Effector CD8-positive, alpha-beta T cell (primary cell): ENCODE measurements at places on chromosomes 4 and X.
A peak's percentile ranks its signal among the peaks of the same experiment; 100 is the strongest.

GRCh38 chr4:14896656-14897175 lies 105.6 kb upstream of the CPEB2 start:
- DNase-seq = no peak

DNA sequence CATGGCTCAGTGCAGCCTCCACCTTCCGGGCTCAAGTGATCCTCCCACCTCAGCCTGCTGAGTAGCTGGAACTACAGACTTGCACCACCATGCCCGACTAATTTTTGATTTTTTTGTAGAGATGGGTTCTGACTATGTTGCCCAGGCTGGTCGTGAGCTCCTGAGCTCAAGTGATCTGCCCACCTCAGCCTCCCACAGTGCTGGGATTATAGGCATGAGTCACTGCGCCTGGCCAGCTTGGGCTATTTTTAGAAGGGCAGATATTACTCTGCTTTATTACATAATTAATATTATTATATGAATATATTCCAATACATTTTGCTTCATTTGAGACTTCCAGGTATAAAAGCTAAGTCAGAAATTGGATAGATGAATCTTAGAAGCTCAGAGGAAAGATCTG lies 143.7 kb upstream of the ANK2 start:
- no peak for DNase-seq

- DNase-seq = no peak
These were observed 381.0 kb downstream of the UNC5C start for GRCh38 chr4:95167805-95168204.

GRCh38 chr4:76950956-76951671 lies 1.6 kb downstream of the SEPTIN11 start:
- DNase-seq = no peak

DNA sequence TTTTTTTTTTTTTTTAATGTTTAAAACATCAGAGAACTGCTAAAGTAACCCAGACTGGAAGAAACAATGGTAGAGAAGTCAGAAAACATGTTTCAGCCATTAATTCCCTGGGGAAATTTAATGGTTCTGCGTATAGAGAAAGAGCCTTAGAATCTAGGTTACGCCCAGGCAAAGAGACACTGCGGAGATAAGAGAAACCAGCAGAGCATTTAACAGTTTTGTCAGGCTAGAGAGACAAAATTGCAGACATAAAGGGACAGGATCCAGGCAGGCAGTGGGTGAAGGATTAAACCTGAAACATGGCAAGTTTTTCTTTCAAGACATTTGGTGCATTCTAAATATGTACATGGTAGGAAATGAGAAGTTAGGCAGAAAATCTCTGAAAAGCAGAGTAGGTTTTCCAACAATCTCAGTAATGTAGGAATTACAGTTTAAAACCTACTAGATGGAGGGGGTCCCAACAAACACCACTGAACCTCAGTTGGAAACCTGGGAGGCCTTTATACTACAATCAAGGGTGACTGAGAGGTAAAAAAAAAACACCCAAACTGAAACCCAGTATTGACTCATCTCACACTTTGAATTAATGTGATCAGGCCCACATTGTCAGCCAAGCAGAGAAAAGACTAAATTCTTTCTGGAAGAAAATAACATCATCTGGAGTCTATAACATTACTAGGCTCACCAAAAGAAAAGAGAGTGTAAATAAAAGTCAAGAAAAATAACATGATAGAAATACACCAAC lies 254.2 kb upstream of the NWD2 start:
- DNase-seq = no peak

- no peak for DNase-seq
These were observed 140.5 kb downstream of the CHIC2 start for GRCh38 chr4:53923921-53924320.

- no peak for DNase-seq
These were observed 105.8 kb downstream of the CXCL13 start for GRCh38 chr4:77711469-77711868.

GRCh38 chr4:174069848-174070330 lies 213.6 kb downstream of the FBXO8 start:
- no peak for DNase-seq

GRCh38 chr4:44150091-44150576 lies 298.5 kb downstream of the KCTD8 start:
- DNase-seq = no peak

- no peak for DNase-seq
These were observed 85.1 kb upstream of the HPRT1 start for GRCh38 chrX:134374910-134375309.

DNA sequence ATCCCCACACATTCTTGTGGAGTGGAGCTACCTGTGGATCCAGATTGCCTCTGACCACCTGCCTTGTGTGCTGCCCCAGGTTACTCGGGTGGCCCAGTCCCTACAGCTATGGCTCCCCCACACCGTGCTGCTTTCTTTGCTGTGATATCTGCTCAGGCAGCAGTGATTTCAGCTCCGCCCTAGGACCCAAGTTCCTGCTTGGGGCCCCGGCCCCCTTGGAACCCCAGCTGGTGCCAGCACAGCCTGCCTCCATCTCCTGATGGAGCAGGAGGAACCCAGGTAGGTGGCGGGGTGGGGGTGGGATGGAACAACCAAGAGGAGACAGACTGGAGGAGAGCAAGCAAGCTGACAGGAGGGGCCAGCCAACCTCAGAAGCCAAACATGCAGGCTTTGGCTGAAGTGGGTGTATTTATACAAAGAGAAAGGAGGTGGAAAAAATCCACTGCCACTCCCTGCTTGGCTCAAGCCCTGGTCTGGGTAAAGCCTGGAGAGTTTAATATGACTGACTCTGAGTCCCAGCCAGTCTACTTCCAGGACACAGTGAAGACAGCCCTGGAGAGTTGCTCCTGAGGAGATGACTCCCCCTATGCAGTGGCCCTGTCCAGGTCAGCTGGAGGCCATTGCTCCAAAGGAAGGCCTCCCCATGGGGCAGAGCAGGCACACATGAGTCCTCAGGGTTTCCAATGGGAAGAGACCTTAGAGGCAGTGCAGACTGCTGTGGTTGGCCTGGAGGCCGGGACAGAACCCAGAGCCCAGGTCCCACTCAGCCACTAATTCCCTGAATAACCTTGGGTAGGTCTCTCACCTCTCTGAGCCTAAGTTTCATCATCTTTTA lies 197.1 kb upstream of the MAMLD1 start:
- DNase-seq = no peak

GRCh38 chr4:87938746-87939145 lies 36.8 kb upstream of the SPP1 start:
- no peak for DNase-seq

GRCh38 chr4:140870427-140870826 lies 114.2 kb upstream of the TBC1D9 start:
- no peak for DNase-seq

GRCh38 chr4:112083587-112084347 lies 61.5 kb upstream of the FAM241A start:
- no peak for DNase-seq

DNA sequence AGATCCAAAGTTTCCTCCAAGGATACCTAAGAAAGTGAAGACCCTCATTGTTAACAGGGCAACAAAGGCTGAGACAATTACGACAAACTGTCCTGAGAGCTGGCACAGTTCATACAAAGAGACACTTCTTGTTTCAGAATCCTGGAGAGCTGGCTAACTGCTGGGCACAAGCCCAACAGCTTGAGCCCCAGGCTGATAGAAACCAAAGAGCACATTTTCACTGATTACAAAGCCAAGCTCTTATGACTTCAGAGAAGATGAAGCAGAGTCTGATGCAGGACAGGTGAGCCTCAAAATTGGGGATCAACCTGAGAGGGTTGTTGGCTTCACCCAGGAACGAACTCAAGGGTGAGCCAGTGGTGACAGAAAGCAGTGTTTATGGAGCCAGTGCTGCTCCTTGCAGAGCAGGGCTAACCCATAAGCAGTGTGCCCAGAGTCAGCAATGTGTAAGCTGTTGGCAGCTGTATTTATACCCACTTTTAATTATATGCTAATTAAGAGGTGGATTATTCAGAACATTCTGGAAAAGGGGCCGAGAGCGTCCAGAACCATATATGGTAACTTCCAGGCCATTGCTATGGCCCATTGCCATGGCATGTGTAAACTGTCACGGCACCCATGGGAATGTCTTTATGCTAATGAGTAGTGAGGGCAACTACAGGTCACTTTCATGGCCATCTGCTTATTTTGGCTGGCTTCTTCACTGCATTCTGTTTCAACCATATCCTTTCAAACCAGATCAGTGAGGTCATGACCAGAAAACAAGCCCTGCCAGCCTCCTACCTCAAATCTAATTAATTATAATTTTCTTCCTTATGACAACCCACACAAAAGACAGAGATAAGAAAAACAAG lies 183.7 kb downstream of the EVC2 start:
- no peak for DNase-seq

GRCh38 chrX:133813971-133814370 lies 171.4 kb downstream of the GPC3 start:
- no peak for DNase-seq

GRCh38 chr4:181672751-181673150 lies 570.5 kb upstream of the TENM3 start:
- no peak for DNase-seq

DNA sequence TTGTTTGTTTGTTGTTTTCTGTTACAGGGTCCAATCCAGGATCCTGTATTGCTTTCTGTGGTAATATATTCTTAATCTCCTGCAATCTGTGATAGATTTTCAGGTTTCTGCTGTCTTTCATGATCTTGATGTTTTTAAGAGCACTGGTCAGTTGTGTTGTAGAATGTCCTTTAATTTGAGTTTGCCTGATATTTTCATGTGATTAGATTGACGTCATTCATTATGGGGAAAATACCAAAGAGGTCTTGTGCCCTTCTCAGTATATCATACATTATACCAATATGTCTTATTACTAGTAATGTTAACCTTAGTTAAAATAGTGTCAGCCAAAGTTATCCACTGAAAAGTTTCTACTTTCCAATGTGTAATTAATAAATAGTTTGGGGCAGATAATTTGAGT lies 929.3 kb downstream of the PCDH19 start:
- DNase-seq = no peak

DNA sequence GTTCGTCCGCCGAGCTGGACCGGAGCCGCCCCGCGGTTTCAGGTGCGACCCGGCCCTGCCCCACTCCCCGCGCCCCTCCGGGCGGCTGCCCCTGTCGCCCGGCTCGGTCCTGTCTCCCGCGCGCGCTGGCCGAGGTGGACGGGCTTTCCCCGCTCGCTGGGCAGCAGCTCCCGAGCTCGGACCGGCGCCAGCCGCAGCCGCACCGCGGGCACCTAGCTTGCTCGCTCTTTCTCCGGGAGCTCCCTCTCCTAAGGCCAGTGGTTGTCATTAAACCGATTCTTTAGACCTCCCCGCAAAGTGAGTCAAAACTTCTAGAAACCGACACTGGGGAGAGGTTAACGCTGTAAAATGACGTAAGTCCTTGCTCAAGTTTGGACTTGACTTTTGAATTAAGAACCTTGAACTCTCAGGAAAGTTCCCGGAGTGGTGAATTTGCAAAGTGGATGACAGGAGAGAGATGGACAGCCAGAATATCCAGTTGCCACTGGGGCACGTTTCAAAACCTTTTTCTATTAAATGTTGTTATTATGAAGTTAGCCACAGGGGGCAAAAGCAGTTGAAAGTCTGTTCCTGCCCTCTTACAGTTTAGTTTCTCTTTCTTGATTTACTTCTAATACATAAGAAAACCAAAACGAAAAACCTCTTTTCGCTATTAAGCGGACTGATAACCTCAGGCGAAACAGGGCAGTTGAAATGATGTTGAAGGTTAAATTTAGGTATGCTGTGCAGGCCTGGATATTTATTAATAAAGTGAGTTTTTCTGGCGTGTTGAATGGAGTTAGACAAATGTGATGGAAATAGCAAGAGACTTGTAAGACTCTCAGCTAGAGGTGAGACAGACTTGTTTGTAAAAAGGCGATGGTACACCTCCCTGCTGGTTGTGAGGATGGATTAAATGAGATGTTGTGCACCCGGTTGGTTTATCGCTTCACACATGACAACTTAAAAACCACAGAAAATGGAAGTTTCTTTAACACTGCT lies 847 bp downstream of the PI4K2B start:
- peak; percentile 5 for DNase-seq

GRCh38 chr4:147361726-147362125 lies 119.2 kb upstream of the EDNRA start:
- no peak for DNase-seq

DNA sequence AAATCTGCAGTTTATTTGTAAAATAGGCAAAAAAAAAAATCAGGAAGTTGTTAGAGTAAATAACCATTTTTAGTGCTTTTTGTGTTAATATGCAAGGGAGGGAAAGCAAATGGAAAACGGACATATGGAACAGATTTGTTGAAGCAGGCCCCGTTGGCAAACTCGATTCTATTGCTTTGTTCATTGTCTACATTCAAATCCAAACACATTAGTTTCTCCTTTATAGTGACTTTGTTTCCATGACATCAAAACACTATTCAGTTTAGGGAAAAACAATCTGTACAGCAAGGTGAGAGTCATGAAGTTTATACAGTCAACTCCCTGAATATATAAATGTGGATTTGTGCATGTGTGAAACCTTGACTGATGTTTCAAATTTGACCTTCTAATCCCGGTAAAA lies 142.2 kb downstream of the FAM47A start:
- no peak for DNase-seq

GRCh38 chr4:101977076-101977475 lies 186.5 kb downstream of the BANK1 start:
- DNase-seq = no peak

GRCh38 chr4:10879411-10880110 lies 195.0 kb upstream of the CLNK start:
- no peak for DNase-seq

DNA sequence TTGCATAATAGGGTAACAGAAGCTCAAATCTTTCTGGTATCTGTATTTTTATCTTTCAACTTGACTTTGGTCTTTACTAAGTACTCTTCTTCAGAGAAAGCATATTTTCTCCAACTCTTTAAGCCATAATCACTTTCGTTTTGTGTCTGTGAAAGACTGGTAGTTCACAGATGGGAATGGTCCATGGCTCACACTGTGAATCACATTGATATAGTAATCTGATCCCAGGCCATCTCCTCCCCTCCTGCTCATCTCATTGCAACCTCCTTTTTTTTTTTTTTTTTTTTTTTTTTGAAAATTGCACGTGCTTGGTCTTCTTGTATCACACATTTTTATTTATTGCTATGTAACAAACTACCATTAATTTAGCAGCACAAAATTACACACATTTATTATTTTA lies 694.5 kb upstream of the SLIT2 start:
- no peak for DNase-seq

DNA sequence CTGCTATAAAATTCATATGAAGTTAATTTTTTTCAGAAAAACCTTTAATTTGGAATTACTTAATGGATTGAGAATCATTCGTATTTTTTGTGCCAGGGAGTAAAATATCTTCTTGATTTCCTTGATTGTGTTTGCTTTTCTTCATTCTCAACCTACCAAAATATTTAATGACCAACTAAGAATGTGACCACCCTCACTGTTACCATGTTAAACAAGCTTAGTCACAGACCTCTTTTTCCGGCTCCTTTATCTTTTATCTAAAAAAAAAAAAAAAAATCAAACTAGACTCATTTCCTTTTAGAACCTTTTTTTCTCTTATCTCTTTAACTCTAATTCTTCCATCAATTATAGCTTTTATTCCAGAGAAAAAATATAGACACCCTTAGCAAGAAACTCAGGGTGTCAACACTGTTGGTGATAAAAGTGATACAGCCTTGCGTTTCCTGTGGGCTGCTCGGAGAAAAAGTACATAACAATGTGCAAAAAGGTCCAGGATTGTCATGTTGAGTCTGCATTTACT lies 20.6 kb upstream of the HPGDS start:
- no peak for DNase-seq

- DNase-seq = no peak
These were observed 8.9 kb downstream of the PRRG3 start for GRCh38 chrX:151704041-151704663.
